ENCODE measurements at places on chromosomes 11 and 22.

DNA sequence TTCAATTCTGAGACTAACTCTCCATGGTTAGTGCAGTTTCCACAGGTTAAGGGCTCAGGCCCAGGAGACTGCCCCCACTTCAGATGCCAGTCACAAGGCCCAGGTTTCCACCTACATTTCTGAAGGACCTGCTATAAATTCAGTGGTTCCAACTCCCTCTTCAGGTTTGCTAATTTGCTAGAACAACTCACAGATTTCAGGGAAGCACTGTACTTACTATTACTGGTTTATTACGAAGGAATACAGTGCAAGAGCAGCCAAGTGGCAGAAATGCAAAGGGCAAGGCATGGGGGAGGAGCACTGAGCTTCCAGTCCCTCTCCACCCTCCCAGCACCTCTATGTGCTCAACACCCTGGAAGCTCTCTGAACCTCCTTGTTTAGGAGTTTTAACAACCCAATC, 39.3 kb upstream of the SPON1 start:
- no peak for DNase-seq

GRCh38 chr11:77055101-77055561, 11.6 kb upstream of the CAPN5 start:
- no peak for DNase-seq

GRCh38 chr11:73596547-73596946, 1.4 kb downstream of the FAM168A start:
- DNase-seq, result no peak

GRCh38 chr22:37498289-37498909, 12.2 kb upstream of the MFNG start:
- no peak for DNase-seq

GRCh38 chr11:27124514-27125264, 84.1 kb downstream of the BBOX1 start:
- peak; percentile 69 for DNase-seq

- DNase-seq, result peak; percentile 88
Observed at GRCh38 chr11:43327987-43328386, 16.2 kb downstream of the API5 start.

DNA sequence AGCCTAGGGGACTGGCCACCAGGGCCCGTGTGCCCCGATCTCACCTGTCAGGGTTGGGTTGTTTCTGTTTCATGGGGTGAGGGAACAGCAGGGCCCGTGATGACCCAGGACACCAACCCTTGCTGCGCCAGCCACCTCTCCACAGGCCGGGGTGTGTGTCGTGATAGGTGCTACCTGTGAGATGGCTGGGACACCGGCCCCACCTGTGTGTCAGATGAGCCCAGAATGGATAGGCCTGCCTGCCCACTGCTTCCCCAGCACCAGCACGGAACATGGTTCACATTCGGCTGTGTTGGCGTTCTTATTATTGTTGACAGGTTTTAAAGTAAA, 7.1 kb downstream of the CLDN5 start:
- DNase-seq, result no peak

DNA sequence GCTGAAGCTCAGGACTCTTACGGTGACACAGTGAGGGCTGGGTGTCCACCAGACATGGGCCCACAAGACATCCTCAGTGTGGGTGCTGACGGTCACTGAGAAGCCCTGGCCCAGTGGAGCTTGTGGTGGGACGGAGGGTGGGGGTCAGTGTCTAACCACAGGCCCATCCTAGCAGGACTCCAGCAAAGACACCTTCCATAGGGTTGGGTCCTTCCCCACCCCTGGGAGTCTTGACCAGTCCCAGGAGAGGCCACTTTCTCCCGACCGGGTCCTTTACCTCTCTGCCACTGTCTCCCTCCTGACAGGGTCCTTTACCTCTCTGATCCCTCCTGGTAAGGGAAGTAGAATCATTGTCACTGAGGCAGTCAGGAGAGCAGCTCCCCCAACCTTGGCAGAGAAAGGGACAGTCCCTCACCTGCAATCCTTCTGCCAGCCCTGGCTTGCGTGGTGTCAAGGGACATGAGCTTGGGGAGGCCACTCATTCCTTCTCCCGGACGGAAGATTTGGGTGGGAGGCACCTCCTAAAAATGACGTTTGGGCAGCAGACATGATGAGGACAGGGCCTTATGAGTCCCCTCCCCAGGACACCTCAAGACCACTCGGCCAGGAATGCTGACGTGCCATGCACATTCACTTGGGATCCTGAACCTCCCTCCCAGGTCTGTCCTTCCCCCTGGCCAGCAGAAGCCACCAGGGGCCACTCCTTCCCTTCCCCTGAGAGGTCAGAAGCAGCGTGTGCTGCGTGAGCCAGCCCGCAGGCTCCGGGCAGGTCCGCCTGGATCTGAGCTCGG, 91.5 kb upstream of the FGF3 start:
- DNase-seq, result no peak

- no peak for DNase-seq
Observed at GRCh38 chr11:122240638-122241037, 124.6 kb upstream of the BLID start.

DNA sequence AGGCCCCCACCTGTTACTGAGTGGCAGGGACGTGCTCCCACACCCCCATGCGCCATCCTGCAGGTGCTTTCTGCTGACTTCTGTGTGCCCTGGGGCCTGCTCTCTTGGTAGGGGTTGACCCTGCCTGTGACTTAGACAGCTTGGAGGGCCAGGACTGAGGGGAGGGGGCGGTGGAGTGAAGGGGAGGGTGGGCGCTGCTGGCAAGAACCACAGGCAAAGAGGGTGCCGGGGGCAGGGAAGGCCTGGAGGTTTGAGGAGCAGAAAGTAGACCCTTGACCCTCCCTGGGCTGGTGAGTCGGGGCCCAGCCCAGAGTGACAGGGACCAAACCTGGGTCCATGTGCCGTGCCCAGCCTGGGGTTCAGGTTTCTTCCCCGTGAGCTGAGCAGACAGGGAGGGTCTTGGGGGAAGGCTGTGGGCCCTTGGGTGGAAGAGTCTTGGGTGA, 17.8 kb downstream of the KCNQ1 start:
- DNase-seq, result no peak

DNA sequence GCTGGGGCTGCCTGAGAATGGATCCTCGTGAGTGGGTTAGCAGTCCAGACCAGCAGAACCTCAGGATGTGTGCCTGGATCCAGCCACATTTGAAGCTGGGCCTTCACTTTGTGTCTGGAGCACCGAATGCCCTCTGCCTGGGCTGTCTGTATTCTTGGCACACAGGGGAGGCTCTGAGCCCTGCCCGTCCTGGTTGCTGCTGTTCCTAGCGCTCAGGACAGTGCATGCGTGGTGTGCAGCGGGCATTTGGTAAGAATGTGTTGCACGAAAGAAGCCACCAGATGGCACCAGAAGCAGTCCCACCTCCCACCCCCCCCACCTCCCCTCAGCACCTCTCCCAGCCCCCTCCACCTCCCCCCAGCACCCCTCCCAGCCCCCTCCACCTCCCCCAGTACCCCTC, 4.1 kb upstream of the MAPK11 start:
- peak; percentile 51 for DNase-seq

- no peak for DNase-seq
Observed at GRCh38 chr11:17838102-17838501, 103.5 kb downstream of the KCNC1 start.

- peak; percentile 59 for DNase-seq
Observed at GRCh38 chr11:126336671-126337101, 18.8 kb upstream of the ST3GAL4 start.

- no peak for DNase-seq
Observed at GRCh38 chr11:72657411-72658100, 16.7 kb downstream of the PDE2A start.

- DNase-seq, result no peak
Observed at GRCh38 chr22:42077486-42078125, 1.9 kb upstream of the SMDT1 start.

DNA sequence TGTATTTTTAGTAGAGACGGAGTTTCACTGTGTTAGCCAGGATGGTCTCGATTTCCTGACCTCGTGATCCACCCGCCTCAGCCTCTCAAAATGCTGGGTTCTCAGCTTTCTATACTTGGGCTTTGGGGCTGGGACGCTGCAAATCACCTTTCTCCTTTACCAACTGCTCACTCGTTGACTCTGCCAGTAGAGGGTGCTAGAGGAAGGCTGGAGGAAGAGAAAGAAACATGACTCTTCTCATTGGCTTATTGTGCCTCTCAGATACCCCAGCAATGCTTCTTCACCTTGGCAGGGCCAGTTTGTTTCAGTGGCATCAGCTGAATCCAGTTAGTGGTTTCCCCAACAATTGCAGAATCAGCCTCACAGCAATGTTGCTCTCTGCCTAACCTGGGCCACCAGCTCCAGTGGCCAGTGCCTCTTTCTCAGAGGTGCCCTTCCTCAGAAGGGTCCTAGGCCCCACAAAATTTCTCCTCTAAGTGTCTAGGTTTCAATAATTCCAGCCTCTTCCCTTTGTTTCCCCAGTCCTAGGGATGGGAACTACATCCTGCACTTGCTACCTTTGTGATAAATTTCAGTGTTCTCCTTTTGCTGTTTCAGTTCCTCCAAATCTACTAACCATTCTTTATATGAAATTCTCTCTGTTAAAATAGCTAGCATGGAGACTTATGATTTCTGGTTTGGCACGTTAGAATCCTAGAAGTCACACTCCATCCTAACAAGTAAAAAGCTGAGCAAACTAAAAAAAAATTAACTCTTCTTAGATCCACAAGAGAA, 71.5 kb upstream of the VSTM5 start:
- peak; percentile 81 for DNase-seq

GRCh38 chr11:71300187-71300586, 47.8 kb upstream of the SHANK2 start:
- DNase-seq, result peak; percentile 10

GRCh38 chr11:134282121-134283045, 6.2 kb downstream of the GLB1L3 start:
- DNase-seq, result peak; percentile 11

DNA sequence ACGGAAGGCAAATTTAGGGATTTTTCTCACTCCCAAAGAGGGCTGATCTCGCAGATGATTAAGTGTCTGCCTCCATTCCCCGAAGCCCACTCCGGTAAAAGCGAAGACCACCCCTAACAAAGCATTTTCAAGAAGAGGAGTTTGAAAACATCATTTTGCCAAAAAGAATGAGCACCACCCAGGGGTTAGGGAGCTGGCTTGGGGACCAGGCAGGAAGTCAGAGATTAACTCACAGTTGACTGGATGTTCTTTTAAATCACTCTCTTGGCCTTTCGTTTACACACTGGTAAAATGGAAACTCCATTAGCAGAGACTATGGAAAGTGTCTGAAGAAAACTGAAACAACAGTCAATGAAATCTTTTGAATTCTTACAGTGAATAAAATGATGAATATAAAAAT, 7.9 kb upstream of the TRIM44 start:
- DNase-seq, result no peak
